ENCODE measurements at places on chromosomes 7 and 10.

DNA sequence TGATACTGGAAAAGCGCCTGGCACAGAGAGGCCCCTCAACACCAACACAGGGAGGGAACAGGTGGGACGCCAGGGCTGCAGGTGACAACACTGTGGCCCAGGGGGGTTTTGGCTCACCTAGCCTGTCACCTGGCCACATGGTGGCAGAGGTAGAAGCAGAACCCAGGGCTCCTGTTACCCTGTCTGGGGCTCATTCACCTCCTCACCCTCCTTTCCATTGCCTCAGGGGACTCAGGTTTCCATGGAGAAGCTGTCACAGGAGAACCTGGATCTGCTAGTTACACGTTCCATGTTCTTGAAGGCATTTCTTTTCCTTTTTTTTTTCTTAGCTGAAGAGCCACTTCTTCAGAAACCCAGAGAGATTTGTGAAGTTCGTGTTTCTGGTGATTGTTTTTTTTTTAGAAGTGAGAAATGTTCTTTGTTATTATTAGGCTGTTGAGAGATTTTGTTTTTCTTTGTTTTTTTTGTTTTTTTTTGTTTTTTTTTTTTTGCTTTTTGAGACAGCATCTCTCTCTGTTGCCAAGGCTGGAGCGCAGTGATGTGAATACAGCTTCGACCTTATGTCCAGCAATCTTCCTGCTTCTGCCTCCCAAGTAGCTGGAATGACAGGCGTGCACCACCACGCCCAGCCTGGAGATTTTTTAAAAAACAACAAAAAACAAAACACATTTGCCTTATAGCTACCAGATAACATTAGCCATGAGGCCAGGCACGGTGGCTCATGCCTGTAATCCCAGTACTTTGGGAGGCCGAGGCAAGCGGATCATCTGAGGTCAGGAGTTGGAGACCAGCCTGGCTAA lies 16.0 kb downstream of the DENND2A start:
- DNase-seq = no peak

DNA sequence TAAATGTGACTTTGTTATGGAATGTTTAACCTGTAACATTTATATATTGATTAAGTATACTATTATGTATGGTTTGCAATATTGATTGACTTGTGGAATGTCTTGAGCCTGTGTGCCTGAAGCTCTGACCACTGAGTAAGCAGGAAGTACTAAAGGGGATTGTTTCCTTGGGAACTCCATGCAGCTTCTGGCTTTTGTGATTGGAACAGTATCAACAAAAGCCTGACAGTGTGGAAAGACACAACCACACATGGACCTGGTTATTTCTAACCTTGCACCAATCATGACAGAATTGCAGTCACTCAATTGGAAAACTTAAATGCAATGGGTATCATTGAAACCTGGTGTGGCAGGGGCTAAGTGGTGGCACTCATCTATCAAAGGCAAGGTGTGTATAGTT lies 45.5 kb upstream of the PIK3CG start:
- no peak for DNase-seq

DNA sequence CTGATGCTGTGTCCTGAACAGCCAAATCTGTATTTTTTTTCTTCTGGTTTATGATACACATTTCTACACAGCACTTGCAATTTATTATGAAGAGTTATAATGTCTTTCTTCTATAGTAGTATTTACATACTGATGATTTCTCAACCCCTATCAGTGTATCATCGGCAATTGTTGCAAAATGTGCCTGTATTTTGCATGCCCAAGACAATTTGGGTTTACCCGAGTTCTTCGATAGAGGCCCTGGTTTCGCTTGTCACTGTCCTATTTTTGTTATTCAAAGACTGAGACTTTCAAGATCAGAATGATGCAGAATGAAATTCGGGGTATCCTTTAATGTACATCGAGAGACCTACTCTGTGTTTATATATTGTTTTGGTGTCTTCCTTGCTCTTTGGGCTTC lies 184.5 kb upstream of the PRSS58 start:
- no peak for DNase-seq

- no peak for DNase-seq
These were observed 116.8 kb downstream of the IQUB start for GRCh38 chr7:123417580-123417979.

- peak; percentile 85 for DNase-seq
These were observed at the start of gene SMKR1 for GRCh38 chr7:129501760-129502707. Gene SMKR1 (plus strand): TSS chr7:129502531. CDS start chr7:129502825, 294 bp downstream.

- DNase-seq = no peak
These were observed 66.5 kb downstream of the JAZF1 start for GRCh38 chr7:28114056-28114455.

GRCh38 chr10:108039821-108040584 lies 875.5 kb upstream of the SORCS1 start:
- no peak for DNase-seq

DNA sequence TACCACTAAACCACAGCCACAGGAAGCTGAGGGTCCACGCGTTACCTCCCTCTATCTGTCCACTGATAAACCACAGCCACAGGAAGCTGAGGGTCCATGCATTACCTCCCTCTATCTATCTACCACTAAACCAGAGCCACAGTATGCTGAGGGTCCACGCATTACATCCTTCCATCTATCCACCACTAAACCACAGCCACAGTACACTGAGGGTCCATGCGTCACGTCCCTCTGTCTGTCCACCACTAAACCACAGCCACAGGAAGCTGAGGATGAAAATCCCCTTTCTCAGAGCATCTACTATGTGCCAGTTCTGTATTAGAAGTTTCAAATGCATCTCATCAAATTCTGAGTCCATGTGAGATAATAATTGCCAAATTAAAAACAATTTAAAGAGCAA lies 589.3 kb downstream of the DNAJB6 start:
- DNase-seq = no peak

- no peak for DNase-seq
These were observed 7.1 kb upstream of the KLF6 start for GRCh38 chr10:3791974-3792633.

DNA sequence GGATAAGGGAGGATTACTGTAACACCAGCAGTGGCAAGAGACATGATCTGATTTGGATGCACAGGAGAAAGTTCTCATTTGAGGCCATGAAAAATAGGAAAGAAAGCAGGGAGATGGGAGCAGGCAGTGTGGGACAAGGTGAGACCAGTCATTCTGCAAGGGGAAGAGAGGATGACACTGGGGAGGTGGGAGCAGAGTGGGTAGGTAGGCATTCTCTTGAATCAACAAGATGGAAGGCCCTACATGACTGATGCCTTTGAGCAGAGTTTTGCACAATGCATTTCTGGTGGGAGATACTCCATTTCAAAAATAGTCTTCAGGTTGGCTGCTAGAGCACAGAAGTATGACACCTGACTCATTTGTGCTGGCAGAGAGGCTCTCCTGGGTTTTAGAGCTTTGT lies 10.5 kb downstream of the RPS24 start:
- no peak for DNase-seq

DNA sequence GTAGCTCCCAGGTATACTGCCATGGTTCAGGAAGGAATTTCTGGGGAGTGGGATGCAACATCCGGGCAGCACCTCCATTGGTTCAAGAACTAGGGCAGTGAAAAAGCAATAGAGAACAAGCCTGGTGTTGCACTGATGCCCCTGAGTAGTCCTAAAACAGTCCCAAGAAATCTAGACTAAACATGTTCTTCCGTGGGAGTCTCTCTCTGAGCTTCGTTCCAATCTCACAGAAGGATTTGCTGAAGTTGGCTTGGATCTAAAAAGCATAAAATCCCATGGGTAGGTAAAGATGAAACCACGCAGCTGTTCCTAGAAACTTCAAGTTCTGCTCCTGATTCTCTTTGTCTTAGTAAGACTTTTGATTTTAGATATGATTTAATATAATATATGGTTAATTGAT lies 154.5 kb downstream of the PLXDC2 start:
- DNase-seq = no peak

DNA sequence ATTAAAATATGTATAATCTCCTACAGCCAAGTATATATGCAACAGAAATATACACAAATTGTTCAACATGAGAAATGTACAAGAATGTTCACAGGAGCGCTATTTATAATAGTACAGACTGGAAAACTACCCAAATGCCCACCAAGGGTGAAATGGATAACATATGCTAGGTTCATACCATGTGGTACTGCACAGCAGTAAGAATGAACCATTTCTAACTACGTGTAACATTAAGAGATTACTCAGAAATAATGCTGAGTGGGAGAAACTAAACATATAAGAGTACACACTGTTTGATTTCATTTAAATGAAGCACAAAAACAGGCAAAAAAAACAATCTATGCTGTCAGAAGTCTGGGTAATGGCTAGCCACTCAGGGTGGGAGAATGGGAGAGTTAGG lies 45.8 kb downstream of the RNLS start:
- DNase-seq = no peak

DNA sequence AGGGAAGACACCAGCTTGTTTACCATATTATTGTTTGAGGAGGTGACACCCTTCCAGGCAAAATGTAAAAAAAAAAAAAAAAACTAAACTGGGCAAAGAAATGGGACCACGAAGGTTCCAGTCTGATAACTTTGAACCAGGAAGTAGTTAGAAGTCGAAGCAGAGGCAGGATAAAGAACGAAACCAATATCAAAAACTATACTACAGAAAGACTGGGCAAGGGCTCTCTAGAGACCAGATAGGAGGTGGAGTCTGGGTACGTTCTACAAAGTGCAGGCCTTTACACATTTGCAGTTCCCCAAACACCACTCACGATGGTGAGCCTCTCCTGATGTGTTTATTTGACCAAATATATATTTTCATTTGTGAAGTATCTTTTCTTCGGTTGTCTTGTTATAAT lies 125.7 kb upstream of the CDK1 start:
- no peak for DNase-seq

- DNase-seq = peak; percentile 1
These were observed 14.5 kb downstream of the GPRIN2 start for GRCh38 chr10:46541735-46542566.

- peak; percentile 13 for DNase-seq
These were observed at the start of gene AUTS2 for GRCh38 chr7:69598081-69598486. Gene AUTS2 (plus strand): TSS chr7:69598475. CDS start chr7:69599654, 1,179 bp downstream.

- DNase-seq = no peak
These were observed 384.6 kb downstream of the ARL4A start for GRCh38 chr7:13072014-13072413.

DNA sequence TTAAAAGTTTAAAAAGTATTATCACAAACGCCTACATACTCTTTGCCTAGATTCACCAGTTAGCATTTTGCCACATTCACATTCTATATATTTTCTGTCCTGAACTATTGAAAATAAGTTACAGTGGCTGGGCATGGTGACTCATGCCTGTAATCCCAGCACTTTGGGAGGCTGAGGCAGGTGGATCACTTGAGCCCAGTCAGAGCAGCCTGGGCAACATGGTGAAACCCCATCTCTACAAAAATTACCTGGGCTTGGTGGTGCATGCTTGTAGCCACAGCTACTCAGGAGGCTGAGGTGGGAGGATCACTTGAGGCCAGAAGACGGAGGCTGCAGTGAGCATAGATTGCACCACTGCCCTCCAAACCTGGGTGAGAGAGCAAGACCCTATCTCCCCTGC lies 5.3 kb downstream of the ARPC1A start:
- peak; percentile 45 for DNase-seq

DNA sequence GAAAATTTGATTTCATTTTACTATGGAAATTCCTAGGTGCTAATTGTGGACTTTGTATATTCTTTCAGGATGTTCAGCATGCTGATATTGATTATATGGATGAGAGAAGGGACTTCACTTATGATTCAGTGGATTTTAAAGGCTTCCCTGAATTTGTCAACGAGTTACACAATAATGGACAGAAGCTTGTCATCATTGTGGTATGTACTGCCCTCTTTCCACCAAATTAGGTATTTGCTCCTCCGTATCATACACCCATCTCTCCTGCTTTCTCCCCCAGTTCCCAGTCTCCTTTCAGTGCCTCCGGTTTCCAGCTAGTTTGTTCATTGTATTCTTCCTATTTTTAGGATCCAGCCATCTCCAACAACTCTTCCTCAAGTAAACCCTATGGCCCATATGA lies 34.6 kb downstream of the MGAM start:
- no peak for DNase-seq

GRCh38 chr10:77422491-77423338 lies 214.9 kb downstream of the KCNMA1 start:
- no peak for DNase-seq

DNA sequence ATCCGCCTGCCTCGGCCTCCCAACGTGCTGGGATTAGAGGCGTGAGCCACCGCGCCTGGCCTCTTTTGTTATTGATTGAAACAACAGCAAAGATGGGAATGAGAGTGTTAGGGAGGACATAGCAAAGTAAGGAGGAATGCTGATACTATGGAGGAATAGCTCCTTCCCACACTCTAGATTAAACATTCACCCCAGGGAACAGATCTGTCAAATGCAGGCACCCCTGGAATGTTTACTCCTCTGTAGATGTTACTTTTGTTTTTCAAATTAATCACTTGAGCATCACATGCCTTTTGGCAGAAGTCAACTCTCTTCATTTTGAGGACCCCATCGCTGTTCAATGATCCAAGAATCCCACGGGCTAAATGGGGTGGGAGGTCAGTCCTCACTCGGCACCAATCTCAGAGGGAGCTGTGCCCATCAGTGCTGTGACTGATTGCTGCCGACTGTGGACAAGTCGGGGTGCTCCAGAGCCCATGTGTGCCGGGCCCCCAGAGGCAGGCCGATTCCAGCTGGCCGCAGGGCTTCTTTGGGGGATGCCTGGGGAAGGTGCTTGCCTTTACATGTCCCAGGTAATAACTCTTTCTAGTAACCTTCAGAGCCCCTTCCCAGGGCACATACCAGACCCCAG lies 10.2 kb upstream of the COBL start:
- no peak for DNase-seq

GRCh38 chr10:69847458-69847857 lies 45.8 kb downstream of the COL13A1 start:
- DNase-seq = no peak

DNA sequence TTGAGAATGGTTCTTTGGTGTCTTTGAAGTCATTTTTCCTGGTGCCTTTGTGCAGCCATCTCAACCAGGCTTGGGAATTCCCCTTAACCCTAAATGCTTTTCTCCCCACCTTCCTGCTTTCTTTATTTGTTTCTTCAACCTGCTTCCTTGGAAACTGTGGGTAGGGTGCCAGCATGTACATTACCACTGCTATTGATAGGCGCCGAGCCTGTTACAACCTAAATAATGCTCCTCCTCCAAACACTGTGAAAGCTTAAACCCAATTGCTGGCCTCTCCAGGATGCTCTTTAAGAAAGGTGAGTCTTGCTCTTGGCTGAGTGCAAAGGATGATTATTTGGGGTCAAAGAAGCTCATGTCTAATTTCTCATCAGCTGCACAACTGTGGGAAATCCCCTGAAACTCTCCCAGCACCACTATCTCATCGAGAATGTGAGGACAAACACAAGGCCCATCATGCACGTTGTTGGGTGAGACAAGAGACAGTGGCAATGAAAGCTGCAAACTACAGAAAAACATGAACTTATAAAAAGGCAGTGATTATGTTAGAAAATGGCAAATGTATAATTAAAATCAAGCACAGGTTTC lies 285.5 kb upstream of the IGFBP3 start:
- no peak for DNase-seq

GRCh38 chr7:31105256-31105950 lies 53.3 kb downstream of the ADCYAP1R1 start:
- no peak for DNase-seq

Data from stimulated activated CD4-positive, alpha-beta T cell treated with anti-CD3 and anti-CD28 coated beads, Interleukin-1b, Interleukin-23, amount 100 ng/mL, for 48 hours (primary cell).